ENCODE measurements at places on chromosomes 2 and 18.

GRCh38 chr2:205501826-205502225, 180.5 kb upstream of the NRP2 start:
- DNase-seq: no peak

DNA sequence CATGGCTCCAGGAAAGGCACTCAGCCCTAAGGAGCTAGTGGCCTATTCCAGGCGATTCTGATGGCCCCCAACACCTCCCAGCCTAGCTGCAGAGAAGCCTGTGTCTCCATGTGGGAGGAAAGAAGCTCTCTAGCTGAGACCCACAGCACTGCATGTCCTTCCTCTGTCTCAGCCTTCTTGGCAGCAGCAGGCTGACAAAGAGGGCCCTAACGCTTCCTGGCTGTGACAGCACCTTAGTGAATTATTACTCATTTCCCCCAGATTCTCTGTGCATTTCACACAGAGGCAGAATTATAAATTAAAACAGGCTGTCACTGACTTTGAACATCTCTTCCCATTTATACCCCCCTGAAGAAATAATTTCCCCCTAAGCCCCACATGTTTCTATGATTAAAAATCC, 206.8 kb downstream of the CLIP4 start:
- DNase-seq: peak; percentile 49

- peak; percentile 66 for DNase-seq
Observed at GRCh38 chr18:75247611-75248421, 37.2 kb downstream of the TSHZ1 start.

DNA sequence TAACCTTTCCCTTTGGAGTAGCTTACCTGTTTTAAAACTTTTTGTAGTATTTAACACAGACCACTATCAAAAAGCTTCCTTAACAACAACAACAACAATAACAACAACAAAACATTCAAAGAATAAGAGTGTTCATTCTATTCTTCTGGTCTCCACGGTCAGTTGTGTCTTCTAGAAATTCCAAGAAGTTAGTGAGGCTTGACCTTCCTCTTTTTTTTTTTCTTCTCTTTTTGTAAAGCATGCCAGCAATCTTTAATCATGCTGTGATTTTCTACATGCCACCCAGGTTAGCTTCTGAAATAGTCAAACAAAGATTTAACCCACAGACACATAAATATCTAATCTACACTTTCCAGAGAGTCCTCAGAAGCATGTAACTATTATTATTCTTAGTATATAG, 28.4 kb upstream of the KLHL14 start:
- DNase-seq: no peak

GRCh38 chr18:34097312-34097711, 127.4 kb downstream of the NOL4 start:
- DNase-seq: no peak

GRCh38 chr2:154189953-154190352, 318.2 kb downstream of the GALNT13 start:
- no peak for DNase-seq

DNA sequence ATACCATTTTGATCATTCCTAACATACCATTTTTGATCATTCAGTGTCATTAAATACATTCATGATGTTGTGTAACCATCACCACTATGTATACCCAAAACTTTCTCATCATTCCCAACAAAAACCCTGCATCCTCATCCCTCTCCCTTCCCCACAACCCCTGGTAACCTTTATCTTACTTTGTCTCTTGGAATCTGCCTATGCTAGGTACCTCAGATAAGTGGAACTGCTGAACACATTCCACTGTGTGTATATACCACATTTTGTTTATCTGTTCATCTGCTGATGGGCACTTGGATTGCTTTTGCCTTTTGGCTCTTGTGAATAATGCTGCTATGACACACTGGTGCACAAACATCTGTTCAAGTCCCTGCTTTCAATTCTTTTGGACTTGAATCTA, 83.8 kb upstream of the TFCP2L1 start:
- peak; percentile 60 for DNase-seq

GRCh38 chr18:62060820-62061219, 126.0 kb downstream of the PIGN start:
- DNase-seq: no peak

DNA sequence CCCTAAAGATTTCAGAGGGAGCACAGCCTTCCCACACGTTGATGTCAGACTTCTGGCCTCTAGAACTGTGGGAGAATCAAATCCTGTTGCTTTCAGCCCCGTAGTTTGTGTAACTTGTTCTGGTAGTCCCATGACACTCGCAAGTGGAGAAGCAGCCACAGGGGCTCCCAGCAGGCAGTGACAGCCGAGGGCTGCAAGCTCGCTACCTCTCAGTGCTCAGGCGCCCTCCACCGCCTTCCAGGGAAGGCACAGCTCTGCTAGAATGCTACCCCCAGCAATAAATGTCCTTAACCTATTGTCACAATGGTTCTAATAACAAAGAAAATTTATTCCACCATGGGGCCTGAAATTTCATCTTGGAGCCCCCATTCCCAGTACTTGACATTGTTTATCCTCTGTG, 143.1 kb upstream of the ZNF236 start:
- DNase-seq: no peak

- peak; percentile 33 for DNase-seq
Observed at GRCh38 chr2:234556848-234557573, 60.1 kb upstream of the ARL4C start.

GRCh38 chr2:190202604-190203003, 117.0 kb downstream of the HIBCH start:
- DNase-seq: no peak

- DNase-seq: peak; percentile 72
Observed at GRCh38 chr2:37916512-37917082, 8.5 kb upstream of the RMDN2 start.

DNA sequence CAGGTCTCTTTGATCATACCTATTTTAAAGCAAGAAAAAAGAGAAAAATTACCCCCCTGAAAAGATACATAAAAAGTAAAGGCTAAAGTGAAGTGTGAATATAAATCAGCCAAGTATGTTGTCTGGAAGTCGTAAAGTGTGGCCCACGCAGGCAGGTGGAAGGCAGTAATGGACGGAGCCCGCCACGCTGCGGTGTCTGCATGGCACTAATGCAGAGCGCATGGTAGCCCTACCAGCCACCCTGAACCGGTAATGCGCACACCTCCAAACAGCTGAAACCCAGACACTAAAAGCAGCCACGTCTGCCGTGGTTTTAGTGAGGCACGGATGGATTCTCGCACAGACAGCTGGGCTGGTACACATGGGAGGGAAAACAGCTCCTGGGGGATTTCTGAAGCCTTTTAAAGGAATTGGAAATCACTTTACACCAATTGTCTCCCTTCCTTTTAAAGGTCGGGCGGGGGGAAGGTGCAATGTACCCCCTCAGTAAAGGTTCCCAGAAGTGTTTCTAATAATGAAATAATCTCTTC, 615.2 kb downstream of the CNTNAP5 start:
- DNase-seq: no peak

DNA sequence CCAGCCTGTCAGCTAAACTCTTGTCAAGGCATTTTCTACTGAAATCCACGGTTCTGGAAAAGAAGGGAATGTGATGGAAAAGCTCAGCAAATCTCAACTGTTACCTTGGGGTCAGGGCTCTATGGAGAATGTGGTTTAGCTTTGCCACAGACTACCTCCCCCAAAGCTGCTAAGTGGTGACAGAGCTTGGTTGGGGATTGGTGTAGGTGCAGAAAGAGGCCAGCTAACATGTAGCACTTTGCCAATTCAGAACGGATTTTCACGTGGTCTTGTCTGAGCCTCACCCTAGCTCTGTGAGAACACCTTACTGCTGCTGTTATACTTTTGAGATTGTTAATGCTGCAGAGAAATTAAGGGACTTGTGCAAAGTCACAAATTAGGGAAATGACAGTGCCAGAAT, 331.1 kb downstream of the RND3 start:
- no peak for DNase-seq

DNA sequence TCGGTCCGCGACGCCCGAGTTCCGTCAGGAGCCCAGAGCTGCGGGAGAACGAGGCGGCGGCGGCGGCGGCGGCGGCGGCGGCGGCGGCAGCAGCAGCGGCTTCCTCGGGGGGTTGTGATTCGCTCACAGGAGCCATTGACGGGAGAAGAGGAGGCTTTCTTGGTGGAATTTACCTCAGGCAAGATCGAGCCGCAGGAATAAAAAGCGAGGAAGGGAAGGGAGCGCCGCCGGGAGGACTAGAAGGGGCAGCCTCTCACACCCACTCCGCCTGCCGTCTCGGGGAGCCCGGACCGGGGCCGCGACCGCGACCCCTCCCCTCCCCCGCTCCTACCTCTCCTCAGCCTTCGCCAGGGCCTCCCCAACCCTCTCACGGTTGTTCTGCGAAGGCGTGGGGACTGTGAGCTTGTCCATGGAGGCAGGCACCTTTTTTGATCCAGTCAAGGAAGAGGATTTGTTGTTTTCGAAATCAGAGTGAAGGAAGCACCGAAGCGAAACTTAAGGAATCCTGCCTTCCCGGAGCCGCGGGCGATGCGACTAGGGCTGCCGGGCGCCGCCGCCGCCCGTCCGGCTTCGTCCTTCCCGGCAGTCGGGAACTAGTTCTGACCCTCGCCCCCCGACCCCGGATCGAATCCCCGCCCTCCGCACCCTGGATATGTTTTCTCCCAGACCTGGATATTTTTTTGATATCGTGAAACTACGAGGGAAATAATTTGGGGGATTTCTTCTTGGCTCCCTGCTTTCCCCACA, 506 bp downstream of the BMPR2 start:
- DNase-seq: peak; percentile 63

DNA sequence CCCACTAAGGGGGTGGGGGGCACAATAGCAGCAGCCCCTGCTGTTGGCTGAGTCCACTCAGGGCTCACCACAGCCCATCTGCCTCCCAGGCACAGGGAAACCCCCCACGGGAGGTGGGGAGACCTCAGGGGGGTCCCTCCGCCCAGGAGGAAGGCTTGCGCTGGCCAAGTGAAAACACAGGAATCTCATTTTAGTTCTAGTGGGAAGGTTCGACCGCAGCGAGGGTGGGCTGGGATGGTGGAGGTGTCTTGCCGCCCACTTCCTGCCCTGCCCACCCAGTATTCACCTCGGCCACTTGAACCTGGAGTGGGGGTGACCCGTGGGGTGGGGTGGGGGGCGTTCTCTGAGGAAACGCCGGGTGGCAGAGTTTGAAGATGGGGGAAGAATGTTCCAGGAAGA, 6.9 kb upstream of the BOK start:
- DNase-seq: no peak

DNA sequence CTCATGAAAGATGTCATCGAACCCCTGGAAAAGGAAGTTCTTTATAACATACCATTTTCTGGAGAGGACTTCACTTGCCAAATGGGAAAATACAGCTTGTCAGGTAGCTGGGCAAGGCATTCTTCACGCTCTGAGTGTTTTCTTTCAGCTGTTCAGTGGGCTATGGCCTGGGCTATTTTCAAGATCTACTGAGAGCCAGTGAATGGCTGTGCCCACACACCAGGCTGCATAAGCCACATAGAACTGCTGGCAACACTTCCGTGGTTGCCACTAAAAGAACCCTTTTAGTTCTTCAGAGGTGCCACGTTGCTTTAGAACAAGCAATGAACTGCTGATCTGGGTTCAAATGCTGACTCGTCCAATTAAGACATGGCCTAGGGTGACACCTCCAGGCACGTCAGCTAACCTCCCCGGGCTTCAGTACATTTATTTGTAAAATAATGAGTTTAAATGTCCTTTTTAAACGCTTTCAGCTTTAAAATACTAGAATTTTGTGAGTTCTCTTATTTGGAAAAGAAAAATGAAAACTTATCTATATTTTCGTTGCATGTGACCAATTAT, 36.6 kb upstream of the GORASP2 start:
- no peak for DNase-seq

- DNase-seq: no peak
Observed at GRCh38 chr18:44054514-44054913, 626.2 kb upstream of the SETBP1 start.

GRCh38 chr18:12485479-12486105, 77.9 kb downstream of the PRELID3A start:
- no peak for DNase-seq

- no peak for DNase-seq
Observed at GRCh38 chr2:123061534-123061933, 963.6 kb upstream of the CNTNAP5 start.

DNA sequence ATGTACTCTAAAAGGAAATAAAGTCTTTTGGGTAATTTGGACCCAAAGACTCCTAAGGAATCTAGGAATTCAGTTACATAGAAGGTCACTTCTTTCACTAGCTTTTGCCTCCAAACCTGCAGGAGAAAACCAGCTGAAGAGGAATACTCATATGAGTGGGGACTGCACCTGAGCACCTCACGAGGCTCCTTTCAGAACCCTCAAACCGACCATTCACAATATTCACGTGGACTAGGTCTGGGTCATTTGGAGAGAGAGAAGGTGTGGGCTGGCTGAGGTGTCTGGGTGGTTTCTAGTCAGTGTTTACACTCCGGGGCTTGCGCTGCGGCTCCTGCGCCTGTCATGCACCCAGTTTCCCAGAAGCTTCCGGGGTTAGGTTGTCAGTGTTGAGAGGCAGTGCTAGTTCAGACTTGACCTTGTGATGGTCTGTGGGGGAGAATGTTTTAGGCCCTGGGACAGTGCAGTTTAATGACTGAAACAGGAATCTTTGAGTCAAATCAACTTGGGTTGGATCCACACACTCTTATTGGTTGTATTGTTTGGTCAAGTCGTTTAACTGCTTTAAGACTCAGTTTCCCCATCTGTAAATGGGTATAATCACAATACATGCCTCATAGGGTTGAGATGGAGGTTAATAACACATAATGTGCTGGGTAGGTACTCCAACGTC, 78.4 kb downstream of the LIMS1 start:
- DNase-seq: no peak

DNA sequence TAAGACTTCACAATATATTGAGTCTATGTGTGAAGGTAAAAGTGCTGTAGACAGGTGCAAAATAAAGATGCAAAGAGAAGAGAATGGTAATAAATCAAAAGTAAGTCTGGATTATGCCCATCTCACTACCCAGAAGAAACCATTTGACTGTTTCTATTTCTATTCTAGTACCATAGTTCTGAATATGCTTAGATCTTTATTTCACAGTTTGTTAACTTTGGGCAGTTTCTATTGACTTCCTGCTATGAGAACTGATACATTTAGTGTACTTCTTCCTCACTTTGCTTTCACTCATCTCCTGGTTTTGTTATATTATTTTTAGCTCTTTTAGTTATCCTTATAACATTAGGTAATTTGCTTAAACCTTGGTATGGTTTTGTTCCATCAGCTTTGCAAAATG, 94.9 kb downstream of the HS1BP3 start:
- DNase-seq: no peak

- DNase-seq: no peak
Observed at GRCh38 chr18:61237529-61237928, 95.7 kb upstream of the CDH20 start.

DNA sequence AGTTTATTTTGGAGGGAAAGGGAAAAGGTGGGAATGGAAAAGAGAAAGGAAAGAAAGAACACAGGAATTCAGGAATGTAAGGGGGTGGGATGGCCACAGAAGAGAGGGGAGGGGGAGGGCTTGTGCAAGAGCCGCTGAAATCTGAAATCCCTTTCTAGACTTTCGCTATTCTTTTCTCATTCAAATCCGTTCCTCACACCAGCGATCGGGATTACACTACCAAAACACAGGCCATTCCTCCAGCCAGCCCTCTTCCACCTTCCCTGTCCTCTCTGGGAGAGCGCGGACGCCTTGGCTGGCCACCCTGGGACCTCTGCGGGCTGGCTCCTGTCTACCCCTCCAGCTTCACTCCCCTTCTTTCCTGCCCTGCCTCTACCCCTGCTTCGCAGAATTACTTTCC, 102.3 kb downstream of the CDCA7 start:
- no peak for DNase-seq

GRCh38 chr2:230668939-230669303, 43.7 kb upstream of the CAB39 start:
- no peak for DNase-seq

GRCh38 chr2:236646441-236646840, 76.8 kb downstream of the ACKR3 start:
- no peak for DNase-seq

GRCh38 chr2:7803515-7803914, 878.3 kb upstream of the ID2 start:
- DNase-seq: no peak
